IPS DF 6.9 (cell line): ENCODE measurements at places on chromosomes 12 and 14.

DNA sequence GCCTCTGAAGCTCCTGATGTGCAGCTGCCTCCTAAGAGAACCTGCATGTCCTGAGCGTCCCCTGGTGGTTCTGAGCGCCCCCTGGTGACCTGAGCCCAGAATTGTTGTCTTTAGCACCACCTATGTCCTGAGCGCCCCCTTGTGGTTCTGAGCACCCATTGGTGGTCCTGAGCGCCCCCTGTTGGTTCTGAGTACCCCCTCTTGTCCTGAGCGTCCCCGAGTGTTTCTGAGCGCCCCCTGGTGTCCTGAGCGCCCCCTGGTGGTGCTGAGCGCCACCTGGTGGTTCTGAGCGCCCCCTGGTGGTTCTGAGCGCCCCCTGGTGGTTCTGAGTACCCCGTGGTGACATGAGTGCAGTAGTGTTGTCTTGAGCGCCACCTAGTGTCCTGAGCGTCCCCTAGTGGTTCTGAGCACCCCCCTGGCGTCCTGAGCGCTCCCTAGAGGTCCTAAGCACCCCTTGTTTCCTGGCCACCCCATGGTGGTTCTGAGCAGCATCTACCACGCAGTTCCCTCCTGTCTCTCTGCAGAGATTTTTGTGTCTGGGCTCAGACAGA lies 782.5 kb downstream of the TMEM121 start:
- no peak overlapping the region for H3K27ac ChIP-seq
- H3K27me3 ChIP-seq, result no peaks in the 10 kb centered on the region
- no peak for DNase-seq
- H3K4me3 ChIP-seq, result no peak overlapping the region
- H3K4me1 ChIP-seq, result no peaks in the 10 kb centered on the region

- H3K27me3 ChIP-seq, result no peaks in the 10 kb centered on the region
- no peaks in the 10 kb centered on the region for H3K36me3 ChIP-seq
- peaks cover 9% of the 10 kb centered on the region for H3K4me1 ChIP-seq
- H3K4me3 ChIP-seq, result no peak overlapping the region
- no peak overlapping the region for H3K27ac ChIP-seq
Observed at GRCh38 chr12:33588725-33589405, 149.2 kb upstream of the SYT10 start.

- no peak overlapping the region for H3K27ac ChIP-seq
- no peaks in the 10 kb centered on the region for H3K36me3 ChIP-seq
- no peaks in the 10 kb centered on the region for H3K27me3 ChIP-seq
- peak; percentile 48 for DNase-seq
- H3K4me1 ChIP-seq, result no peaks in the 10 kb centered on the region
- H3K4me3 ChIP-seq, result no peak overlapping the region
Observed at GRCh38 chr12:102300824-102301461, 103.3 kb upstream of the PMCH start.

DNA sequence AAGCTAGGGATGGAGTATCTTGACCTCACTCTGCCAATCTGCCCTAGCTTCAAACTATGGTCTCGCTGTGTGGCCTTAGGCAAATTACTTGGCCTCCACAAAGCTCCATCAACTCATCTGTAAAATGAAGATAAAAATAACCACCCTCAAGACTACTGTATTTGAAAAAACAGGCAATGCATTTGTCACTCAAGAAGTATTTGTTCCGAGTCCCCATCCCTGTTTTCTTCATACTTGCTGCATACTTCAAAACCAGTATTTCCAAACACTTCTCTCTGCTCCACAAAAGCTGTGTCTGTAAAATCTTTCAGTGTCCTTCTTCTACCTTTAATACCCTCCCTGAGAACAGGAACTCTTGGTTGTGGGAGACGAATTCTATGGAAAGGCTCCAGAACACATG lies 47.9 kb downstream of the GTF2A1 start:
- H3K4me1 ChIP-seq, result no peaks in the 10 kb centered on the region
- no peak overlapping the region for H3K27ac ChIP-seq
- no peak overlapping the region for H3K4me3 ChIP-seq
- H3K27me3 ChIP-seq, result no peaks in the 10 kb centered on the region
- H3K36me3 ChIP-seq, result no peaks in the 10 kb centered on the region

- peak; percentile 50 for DNase-seq
- H3K27me3 ChIP-seq, result no peaks in the 10 kb centered on the region
- no peaks in the 10 kb centered on the region for H3K4me1 ChIP-seq
- H3K4me3 ChIP-seq, result no peak overlapping the region
- no peaks in the 10 kb centered on the region for H3K36me3 ChIP-seq
Observed at GRCh38 chr12:54759751-54760150, 94.6 kb upstream of the MUCL1 start.

- H3K4me1 ChIP-seq, result no peaks in the 10 kb centered on the region
- H3K27me3 ChIP-seq, result no peaks in the 10 kb centered on the region
- H3K4me3 ChIP-seq, result no peak overlapping the region
- no peak overlapping the region for H3K27ac ChIP-seq
- H3K36me3 ChIP-seq, result no peaks in the 10 kb centered on the region
Observed at GRCh38 chr12:79344855-79345847, 345.6 kb downstream of the PAWR start.

DNA sequence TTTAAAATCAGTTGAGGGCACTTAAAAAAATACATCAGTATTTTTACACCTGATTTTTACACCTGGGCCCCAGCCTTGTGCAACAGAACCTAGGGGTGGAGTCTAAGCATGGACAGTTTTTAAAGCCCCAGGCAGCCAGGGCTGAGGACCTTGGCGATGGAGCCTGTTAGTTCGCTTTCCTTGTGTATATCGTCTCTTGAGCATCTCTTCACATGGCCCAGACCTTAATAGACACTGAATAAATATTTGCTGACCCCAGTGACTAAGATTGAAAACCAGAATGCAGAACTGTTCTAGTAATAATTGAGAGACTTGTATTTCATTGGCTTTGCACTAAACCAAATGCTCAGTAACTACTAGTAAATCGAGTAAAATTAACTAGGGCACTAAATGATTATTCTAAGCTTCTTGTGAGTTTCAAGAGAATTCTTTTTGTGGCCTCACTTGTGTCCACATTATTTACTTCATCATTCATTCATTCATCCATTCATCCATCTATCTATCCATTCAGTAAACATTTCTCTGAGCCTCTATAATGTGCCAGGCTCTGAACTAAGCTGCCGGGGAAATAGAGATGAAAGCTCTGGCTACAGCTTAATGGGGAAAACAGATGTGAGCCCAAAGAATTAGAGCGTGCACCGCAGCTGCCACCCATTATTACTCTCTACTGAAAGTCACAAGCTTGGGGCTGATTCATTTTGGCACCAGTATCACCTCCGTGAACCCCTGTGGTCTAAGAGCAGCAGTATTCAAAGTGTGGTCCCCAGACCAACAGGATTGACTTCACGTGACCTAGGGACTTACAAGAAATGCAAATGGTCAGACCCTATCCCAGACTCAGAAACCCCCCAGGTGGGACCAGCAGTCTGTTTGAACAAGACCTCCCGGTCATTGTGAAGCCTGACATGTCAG lies 30.7 kb upstream of the BCL7A start:
- no peaks in the 10 kb centered on the region for H3K4me1 ChIP-seq
- no peak overlapping the region for H3K4me3 ChIP-seq
- no peak for DNase-seq
- no peak overlapping the region for H3K27ac ChIP-seq

DNA sequence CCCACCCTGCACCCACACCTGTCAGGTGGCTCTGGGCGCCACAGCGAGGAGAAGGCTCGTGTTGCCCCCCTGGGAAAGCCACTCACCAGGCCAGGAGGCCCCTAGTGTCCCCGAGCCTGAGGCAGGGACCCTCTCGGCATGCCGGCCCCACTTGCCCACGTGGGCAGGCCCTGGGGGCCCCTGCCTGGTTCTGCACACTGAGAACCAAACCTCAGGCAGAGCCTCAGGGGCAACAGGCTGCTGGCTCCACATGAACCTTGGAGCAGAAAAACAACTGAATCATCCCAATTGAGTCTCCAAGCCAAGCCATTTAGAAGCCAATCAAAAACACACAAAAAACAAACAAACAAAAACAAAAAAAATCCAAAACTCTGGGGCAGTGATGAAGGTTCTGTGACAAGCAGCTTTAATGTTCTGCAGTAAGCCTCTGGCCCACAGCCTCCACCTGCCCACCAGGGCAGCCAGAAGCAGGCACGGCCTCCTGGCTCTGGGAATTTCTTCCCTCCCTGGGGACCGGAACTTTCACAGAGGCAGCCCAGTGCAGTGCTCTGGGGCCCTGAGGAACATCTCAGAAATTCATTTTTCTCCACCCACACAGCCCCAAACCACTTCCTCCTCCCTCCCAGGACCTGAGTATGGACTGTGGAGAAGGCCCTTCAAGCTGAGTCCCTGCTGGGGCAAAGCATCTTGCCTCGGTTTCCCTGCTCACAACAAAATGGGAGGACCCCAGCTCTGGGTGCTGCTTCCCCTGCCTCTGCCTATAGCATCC lies 90.2 kb downstream of the CHGA start:
- no peaks in the 10 kb centered on the region; the same call in 1 of the 2 replicates for H3K4me1 ChIP-seq
- no peak overlapping the region for H3K27ac ChIP-seq
- H3K27me3 ChIP-seq, result no peaks in the 10 kb centered on the region
- no peak for DNase-seq

DNA sequence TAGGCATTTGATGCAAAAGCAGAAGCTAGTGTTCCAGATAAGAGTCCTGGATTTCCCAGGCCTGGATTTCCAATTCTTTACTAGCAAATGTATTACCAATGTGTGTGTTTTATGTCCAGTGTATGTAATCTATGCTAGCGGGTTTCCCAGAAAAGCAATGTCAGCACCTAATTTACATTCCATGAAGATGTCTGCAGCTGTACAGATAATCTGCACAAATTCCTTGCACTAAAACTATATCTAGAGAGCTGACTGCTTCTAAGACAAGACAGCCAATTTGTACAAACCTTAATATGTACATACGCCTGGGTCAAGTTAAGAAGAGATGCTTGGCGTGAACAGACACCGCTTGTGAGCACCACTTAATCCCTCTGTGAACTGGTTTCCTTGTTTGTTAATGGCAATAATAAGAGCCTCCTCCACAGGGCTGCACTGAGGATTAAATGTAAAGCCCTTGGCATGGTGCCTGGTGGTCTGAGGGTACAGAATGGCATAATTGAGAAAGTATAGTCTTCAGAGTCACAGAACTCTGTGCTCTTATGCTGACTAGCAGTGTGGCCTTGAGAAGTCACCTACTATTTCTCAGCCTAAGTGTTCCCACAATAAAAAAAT lies 185.6 kb downstream of the EPS8 start:
- H3K4me3 ChIP-seq, result no peak overlapping the region
- H3K4me1 ChIP-seq, result no peaks in the 10 kb centered on the region
- H3K36me3 ChIP-seq, result no peaks in the 10 kb centered on the region
- DNase-seq, result no peak
- no peaks in the 10 kb centered on the region for H3K27me3 ChIP-seq
- no peak overlapping the region for H3K27ac ChIP-seq

GRCh38 chr14:59267046-59267445 lies 78.6 kb downstream of the DAAM1 start:
- no peak overlapping the region for H3K4me3 ChIP-seq
- no peaks in the 10 kb centered on the region for H3K36me3 ChIP-seq

DNA sequence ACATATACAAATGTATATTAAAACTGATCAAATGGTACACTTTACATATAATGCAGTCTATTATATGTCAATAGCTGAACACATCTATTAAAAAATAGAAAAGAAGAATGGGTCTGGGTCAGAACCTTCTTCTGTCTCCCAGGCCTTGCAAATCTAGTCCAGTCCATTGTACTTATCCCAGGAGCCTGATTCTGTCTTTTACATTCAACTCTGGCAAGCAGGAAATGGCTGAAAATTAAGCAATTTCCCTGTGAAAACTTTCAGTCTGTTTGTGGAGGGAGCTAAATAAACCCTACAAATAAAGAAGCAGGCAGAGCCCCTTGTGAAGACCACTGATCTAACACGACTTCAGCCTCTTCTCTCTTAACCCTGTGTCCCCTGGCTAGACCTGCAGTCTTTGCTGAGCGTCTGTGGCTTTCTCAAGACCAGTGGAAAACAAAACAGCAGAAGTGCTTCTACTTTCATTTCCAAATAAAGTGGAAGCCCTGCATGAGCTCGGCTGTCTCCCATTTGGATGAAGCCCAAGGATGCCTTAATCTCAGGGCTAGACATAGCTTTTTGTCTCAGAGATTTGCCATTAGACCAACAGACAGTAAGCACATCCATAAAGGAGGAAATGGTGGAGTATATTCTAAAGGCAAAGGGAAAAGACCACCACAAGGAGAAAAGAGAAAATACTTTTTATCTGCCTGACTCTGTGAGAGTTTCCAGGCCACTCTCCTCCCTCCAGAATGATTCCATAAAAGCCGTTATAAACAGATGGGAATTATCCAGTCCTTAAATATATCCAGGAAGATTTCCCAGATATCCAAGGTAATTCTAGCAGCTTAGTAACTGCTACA lies 48.2 kb downstream of the CRACR2A start:
- H3K36me3 ChIP-seq, result no peaks in the 10 kb centered on the region
- no peak overlapping the region for H3K27ac ChIP-seq
- no peaks in the 10 kb centered on the region for H3K4me1 ChIP-seq
- no peak overlapping the region for H3K4me3 ChIP-seq
- no peaks in the 10 kb centered on the region for H3K27me3 ChIP-seq
- no peak for DNase-seq

GRCh38 chr14:59588101-59588500 lies 11.5 kb upstream of the CCDC175 start:
- no peak overlapping the region for H3K4me3 ChIP-seq
- no peak overlapping the region for H3K27ac ChIP-seq
- H3K27me3 ChIP-seq, result no peaks in the 10 kb centered on the region
- H3K4me1 ChIP-seq, result no peaks in the 10 kb centered on the region
- no peaks in the 10 kb centered on the region for H3K36me3 ChIP-seq
- no peak for DNase-seq

GRCh38 chr12:47068539-47068938 lies 10.9 kb upstream of the PCED1B start:
- no peak overlapping the region for H3K4me3 ChIP-seq
- no peak for DNase-seq
- no peak overlapping the region for H3K27ac ChIP-seq
- H3K27me3 ChIP-seq, result no peaks in the 10 kb centered on the region
- H3K36me3 ChIP-seq, result no peaks in the 10 kb centered on the region

DNA sequence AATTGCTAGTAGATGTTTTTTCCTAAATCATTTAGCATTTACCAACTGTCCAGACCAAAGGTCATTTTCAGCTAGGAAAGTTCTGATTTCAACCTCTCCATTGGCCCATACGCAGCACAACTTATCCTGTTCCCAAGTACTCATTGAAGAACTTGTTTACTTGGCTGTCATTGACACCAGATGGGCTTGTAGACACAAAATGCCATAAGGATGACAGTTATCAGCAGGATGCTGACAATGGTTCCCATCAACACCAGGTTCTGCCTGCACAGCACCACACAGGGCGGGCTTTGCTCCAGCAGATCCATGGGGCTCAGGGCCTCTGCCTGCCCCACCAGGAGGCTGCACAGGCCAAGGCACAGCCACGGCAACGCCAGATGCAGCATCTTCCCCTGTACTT lies 36.5 kb upstream of the TMPRSS12 start:
- H3K27ac ChIP-seq, result no peak overlapping the region
- no peaks in the 10 kb centered on the region for H3K27me3 ChIP-seq
- H3K36me3 ChIP-seq, result peaks cover 2% of the 10 kb centered on the region; the same call in 1 of the 2 replicates
- H3K4me1 ChIP-seq, result no peaks in the 10 kb centered on the region
- H3K4me3 ChIP-seq, result no peak overlapping the region
- DNase-seq, result no peak

GRCh38 chr14:45361727-45362126 lies 108.7 kb upstream of the MIS18BP1 start:
- no peaks in the 10 kb centered on the region for H3K4me1 ChIP-seq
- no peaks in the 10 kb centered on the region for H3K27me3 ChIP-seq
- no peak overlapping the region for H3K27ac ChIP-seq
- no peak for DNase-seq
- no peaks in the 10 kb centered on the region for H3K36me3 ChIP-seq

- peaks cover 7% of the 10 kb centered on the region; the same call in 1 of the 2 replicates for H3K4me1 ChIP-seq
- H3K27ac ChIP-seq, result no peak overlapping the region
- no peak for DNase-seq
- H3K27me3 ChIP-seq, result no peaks in the 10 kb centered on the region
- H3K4me3 ChIP-seq, result no peak overlapping the region
Observed at GRCh38 chr14:61179061-61179690, 102.0 kb downstream of the TMEM30B start.
